ENCODE measurements at places on chromosomes 12 and 14. TPM values are rescaled to one million over a fixed set of nuclear protein-coding genes. Genes with fewer than 3 reads are reported as not detected.

GRCh38 chr12:53726341-53726740 lies 911 bp downstream of the CALCOCO1 start:
- peak; percentile 29 for DNase-seq

DNA sequence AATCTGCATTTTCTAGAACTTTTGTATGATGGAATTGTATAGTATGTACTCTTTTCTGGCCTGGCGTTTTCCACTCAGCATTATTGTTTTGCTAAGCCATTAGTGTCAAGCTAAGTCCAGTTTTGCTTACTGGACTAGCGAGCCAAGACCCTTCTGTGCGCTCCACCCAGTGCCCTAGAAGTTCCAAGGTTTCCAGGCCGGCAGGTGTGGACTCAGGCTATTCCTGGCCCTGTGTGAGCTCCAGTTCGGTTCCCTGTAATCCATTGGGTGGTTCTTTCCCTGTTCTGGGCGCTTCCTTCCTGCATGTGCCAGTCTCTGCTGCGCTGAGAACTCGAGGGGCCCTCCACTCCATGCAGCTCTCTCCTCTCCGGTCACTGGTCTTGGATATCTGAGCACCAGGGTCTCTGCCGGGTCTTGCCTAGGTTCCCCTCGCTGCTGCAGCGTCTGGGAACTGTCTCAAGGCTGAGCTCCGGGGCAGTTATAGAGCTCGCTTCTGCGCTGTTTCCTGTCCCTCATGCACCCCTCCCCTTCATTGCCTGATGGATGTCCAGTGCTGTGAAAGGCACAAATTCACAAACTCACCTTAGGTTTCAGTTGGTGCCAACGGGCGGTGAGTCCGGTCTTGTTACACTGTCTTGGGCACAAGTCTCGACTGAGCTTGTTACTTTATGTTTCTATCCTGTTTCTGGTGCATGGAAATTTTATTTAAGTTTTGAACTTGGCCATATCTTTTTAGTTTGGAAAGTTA lies 100.8 kb downstream of the ADGRD1 start:
- no peak for DNase-seq

- no peak for DNase-seq
These were observed 5.8 kb upstream of the EVL start for GRCh38 chr14:100059438-100059781.

DNA sequence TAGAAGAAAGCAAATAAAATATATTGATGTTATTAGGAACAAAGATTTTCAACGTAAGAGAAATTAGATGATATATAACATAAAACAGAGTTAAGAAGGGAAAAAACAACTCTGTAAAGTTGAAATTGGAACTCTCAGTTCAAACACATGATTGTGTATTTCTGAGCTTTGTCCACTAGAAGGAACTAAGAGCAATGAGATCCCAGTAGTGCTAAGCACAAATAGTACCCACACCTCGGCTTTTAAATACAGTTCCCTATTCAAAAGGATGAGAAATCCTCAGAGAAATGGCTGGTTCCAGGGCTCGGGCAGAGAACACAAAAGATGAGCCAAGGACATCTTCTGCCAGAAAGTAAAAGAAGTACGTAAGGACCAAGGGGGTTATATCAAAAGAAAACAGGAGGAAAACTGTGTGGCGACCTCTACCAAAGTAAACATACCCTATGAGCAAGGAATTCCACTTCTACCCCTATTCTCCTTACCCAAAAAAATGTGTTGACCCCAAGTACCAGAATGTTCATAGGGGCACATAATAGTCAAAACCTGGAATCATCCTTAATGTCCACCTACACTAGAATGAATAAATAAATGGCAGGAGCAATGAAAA lies 96.6 kb downstream of the SPTSSA start:
- no peak for DNase-seq

DNA sequence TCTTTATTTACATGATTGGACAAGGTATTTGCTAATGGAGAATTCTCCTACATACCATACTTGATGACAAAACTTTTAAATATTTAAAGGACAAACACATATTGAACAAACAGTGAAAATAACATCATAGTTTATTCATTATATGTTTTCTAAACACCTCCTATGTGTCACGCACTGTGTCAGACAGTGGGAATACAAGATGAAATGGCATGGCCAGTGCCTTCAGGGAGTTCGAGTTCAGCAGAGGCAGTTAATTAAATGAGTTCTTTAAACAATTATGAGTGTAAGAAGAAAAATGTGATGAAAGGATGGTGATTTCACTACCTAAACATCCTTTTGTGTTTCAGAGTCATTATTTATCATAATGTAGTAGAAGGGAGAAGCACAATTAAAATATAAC lies 159.8 kb downstream of the KCNH5 start:
- DNase-seq: no peak

GRCh38 chr14:92994131-92994676 lies 71.3 kb downstream of the CHGA start:
- DNase-seq: no peak

GRCh38 chr12:49944718-49945117 lies 5.8 kb upstream of the AQP2 start:
- DNase-seq: no peak

- DNase-seq: peak; percentile 96
These were observed 37.3 kb downstream of the ACTN1 start for GRCh38 chr14:68941820-68942219.

- DNase-seq: no peak
These were observed 23.3 kb downstream of the C14orf132 start for GRCh38 chr14:96062506-96062905.

GRCh38 chr14:92441751-92442504 lies 71.7 kb upstream of the RIN3 start:
- DNase-seq: no peak

DNA sequence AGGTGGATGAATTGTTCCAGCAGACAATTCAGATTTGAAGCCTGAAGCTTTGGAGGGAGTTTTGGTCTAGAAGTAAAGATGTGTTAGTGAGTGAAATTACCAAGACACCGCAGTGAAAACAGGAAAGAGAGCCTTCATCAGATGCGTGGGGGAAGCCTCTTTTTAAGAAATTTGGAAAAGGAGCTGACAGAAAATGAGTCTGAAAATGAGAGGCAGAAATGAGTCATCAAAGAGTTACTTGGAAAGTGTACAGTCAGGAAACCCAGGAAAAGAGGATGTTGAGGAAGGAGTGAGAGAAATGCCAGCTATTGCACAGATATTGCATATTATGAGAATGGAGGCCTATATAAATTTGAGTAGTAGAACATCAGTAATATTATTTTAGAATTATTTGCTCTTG lies 520.7 kb downstream of the NRXN3 start:
- no peak for DNase-seq

GRCh38 chr14:93832665-93833064 lies 44.4 kb upstream of the PRIMA1 start:
- DNase-seq: peak; percentile 24

GRCh38 chr12:82651489-82651888 lies 35.2 kb upstream of the TMTC2 start:
- DNase-seq: peak; percentile 34

DNA sequence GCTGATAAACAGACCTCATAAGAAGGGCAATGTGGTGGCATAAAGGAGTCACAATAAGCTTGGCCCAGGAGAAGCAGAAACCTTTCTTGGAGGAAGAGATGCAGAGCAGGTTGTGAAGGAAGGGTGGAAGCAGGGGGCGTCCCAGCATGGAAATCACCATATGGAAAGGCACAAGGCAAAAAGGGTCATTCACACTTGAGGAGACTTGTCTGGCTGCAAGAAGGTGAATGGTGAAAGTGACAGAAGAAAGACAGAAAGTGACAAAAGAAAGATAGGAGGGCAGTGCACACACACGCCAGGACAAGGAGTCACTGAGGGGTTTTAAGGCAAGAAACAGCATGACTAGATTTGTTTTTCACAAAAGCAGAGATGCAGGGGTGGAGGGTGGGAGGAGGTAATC lies 38.3 kb downstream of the GALNT4 start:
- DNase-seq: no peak

- DNase-seq: no peak
These were observed 17.6 kb upstream of the SLC16A7 start for GRCh38 chr12:59578254-59578653.

DNA sequence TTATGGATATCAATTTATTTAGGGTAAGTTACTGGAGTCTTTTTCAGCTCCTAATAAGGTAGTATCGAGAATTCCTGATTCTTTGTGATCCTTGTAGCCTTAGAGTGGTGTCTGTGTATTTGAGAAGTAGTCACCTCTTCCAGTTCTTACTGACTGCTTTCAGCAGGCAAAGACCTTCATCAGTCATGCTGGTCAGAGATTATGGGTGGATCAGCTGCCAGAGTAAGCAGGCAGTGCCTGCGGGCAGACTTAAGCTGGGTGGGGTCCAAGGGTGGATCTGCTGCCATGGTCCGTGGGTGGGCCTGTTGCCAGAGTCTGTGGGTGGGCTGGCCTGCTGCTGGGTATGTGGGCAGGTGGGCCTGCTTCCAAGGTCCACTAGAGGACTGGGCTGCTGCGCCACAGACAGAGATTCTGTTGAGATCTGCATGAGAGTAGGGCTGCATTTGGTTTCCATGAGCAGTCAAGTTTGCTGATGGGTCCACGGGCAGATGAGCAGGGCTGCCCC lies 188.7 kb downstream of the ANO2 start:
- no peak for DNase-seq

DNA sequence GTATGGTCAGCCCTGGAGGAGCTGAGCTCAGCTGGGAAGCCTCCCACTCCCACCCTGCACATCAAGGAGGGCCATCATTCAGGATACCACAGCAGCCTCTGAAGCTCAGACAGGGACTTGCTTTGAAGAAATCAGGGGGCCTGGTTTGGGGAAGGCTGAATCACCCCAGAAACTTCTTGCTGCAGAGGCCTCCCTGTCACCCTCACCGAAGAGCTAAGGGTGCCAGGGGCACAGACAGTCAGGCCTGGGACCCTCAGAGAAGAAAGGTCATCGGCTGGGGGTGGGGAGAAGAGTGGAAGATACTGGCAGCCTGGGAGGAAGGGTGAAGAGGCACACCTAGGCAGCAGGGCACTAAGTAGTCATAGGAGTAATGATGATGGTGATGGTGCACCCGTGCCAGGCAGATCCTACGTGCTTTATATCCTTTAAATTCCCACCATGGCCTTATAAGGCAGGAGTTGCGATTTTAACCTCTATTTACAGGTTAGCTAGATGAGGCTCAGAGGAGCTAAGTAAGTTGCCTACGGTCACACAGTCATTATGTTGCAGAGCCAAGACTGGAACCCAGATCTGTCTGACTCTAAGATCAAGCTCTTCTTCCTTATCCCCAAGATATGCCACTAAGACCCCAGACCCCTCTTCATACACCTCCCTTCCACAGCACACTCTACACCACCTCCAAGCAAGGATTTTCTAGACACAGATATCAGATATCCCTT lies 28.5 kb upstream of the PNMA1 start:
- no peak for DNase-seq

- DNase-seq: no peak
These were observed 336.2 kb upstream of the GARIN6 start for GRCh38 chr12:99311373-99311772.

DNA sequence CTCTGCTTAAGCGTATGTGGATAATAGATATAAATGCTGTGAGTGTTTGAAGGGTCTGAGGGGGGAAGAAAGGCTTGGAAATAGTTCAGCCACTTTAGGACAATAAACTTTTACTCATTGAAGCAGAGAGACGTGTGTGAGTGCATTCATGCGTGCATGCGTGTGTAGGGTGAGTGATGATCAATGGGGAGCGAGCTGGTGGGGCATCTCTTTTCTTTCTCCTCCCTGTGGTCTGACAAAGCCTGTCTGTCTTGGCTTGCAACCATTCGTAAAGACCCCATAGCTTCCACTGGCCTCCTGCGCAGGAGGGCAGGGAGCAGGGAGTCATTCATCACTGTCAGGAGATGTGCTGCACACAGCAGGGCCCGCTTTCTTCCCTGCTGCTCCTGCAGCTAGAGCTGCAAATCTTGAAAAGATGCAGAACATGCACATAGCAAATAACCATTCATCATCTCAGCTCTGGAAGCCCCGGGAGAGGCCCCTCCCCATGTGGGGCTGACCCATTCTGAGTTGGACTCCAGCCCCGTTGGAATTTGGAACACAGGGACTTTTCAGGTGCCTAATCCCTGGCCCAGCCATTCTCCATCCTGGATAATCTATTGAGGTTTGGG lies 223.2 kb downstream of the PPM1H start:
- peak; percentile 78 for DNase-seq

CCNK gene
- 19.2 TPM for total RNA-seq

RASAL1 gene
- 0.06 TPM for total RNA-seq

ERP27 gene
- not detected for total RNA-seq

CIPC gene
- total RNA-seq: 15.6 TPM

LTBR gene
- total RNA-seq: 29.8 TPM

FGD6 gene
- total RNA-seq: 13.9 TPM

GRIP1 gene
- total RNA-seq: 3.3 TPM

CEBPE gene
- total RNA-seq: not detected

UNC79 gene
- not detected for total RNA-seq
